ENCODE measurements at places on chromosomes 3 and 15.

DNA sequence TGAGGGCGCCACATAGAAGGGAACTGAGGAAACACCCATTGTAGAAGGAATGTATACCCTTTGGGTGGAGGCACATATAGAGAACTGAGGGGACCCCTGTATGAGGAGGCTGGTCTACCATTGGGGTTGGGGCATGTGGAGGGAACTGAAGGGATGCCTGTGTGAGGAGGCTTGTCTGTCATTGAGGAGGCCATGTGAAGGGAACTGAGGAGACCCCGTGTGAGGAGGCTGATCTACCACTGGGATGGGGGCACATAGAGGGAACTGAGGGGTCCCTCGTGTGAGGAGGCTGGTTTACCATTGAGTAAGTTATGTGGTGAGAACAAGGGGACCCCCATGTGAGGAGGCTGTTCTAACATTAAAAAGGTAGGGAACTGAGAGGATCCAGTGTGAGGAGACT lies 156.1 kb downstream of the FBLN2 start:
- DNase-seq = no peak

- no peak for DNase-seq
These were observed 349.3 kb downstream of the MFSD1 start for GRCh38 chr3:159151130-159151529.

DNA sequence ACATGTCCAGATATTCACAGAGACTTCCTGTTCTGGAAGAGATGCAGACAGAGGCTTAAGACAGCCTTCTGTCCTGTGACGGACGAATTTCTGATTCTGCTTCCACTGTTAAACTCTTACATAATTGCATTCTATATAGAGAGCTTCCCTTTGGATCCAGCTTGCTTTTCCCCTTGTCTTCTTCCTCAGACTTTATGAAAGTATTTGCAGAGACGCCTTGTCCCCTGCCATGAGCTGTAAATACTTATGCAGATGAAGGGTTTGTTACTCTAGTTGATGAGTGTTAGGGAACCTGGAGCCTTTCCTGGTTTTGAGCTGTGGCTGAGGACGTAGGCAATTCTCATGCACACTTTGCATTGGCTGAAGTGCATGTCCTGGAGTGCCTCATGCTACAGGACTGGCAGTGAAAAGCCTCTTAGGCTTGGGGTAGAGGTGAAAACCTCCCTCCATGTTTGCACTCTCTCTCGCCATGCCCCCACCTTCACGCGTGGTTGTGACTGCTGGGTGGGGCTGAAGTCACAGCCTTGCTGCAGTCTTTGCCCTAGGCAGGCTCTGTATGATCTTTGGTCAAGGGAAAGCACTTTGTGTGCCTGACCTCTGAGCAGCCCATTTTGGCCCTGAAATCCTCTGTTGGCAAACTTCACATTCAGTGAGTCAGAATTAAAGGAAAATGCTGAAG lies 286.6 kb downstream of the PTPRG start:
- DNase-seq = no peak

DNA sequence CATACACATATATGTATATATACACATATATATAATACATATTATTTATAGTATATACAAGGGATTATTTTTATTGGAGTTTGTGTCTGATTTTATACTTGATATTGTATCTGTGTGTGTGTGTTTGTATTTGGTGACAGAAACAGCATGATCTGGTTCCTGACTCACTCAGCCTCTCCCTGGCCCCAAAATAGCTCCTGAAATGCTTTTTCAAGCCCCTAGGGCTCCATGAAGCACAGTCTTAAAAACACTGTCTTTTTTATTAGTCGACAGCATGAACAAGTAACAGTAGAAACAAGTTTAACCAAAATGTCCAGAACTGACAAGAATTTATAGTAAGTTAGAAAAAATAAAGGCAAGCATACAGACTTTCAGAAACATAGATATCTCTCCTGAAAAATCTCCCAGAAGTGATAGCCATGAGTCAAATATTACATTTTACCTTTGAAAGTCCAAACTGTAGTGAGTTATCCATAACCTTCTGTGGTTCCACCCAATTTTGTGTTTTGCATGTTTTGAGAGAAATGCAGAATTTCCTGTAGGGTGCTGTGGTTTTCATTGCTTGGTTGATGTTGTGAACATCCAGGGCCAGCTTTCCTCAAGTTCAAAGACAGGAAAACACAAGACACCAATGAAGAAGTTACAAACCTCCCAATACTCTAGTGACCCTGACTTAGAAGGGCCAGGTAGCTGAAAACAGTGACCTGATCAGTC lies 98.5 kb upstream of the CCDC80 start:
- no peak for DNase-seq

DNA sequence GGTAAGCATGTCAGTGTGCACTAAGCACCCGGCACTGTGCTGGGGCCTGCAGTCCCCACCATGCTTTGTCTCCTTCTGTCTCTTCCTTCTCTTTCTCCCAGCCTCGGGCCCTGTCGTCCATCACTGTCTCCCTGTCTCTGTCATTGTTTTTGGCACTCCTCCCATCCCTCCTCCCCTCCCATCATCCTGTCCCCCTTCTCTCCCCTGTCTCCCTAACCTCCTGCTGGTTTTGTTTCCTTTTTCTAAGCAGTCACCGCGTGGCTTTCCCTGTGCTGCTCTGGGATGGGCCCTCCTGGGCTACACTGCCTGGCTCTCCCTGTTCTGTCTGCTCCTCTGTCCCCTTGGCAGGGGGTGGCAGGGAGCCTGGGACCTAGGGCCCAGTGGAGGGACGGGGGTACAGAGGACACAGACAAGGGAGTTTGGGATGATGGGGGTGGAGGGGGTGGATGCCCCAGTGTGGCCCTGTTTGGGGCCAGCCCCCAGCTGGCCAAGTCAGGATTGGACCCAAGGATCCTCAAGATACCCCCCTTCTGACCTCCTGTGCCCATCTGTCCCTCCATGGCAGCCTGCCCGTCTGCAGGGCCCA lies 5.7 kb downstream of the CHST13 start:
- no peak for DNase-seq

DNA sequence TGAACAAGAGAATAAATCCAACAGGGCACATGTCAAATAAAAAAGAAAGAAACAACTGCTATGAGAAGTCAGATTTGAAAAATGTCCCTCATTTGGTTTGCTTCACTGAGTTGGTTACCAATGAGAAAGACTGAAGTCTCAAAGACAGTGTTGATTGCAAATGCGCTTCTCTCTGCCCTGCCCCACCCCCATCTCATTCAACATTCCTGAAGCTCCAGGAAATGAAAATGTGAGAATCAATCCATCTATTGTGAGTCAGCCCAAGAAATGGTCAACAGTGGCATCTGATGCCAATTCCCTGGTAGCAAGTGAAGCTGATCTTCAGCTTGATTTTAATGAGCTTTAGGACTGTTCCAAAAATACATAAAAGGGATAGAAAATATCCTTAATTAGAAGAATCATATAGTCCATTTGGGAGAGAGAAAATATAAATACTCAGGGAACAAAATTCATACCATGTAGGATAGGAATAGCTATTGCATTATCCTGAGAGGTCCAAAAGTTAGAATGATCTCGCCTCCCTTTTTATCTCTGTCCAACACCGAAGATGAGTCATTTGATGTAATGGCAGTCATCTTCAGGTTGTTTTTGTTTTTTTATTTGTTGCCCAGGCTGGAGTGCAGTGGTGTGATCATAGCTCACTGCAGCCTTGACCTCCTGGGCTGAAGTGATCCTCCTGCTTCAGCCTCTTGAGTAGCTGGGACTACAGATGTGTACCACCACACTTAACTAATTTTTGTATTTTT lies 200.3 kb upstream of the UMPS start:
- no peak for DNase-seq

- DNase-seq = peak; percentile 24
These were observed at the start of gene MED12L for GRCh38 chr3:151085227-151085888. MED12L (plus strand) TSS chr3:151085664; CDS start chr3:151086927, 1,263 bp downstream.

GRCh38 chr15:73375755-73376305 lies 7.1 kb upstream of the HCN4 start:
- DNase-seq = no peak

GRCh38 chr15:85614059-85614458 lies 180.7 kb downstream of the KLHL25 start:
- no peak for DNase-seq

GRCh38 chr15:43329217-43329959 lies 985 bp downstream of the LCMT2 start:
- DNase-seq = no peak

GRCh38 chr3:139230391-139230790 lies 113.4 kb upstream of the MRPS22 start:
- DNase-seq = no peak

DNA sequence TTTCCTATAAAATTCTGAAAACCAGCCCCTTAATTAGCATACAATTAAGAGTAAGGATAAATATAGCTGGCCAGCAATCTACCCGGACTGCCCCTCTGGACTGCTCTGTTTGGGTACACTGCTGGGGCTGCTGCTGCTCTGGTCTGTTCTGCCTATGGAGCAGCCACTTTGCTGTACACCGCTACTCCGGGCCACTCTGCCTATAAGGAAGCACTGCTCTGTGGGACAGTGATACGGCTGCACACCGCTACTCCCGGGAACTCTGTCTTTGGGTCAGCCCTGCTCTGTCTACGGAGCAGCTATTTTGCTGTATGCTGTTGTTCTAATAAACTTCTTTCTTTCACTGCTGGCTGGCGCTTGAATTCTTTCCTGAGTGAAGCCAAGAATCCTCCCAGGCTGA lies 316.5 kb upstream of the PLSCR5 start:
- no peak for DNase-seq

Measured in stimulated activated CD8-positive, alpha-beta memory T cell treated with anti-CD3 and anti-CD28 coated beads, Interleukin-7, amount 100 ng/mL, for 24 hours (primary cell).